ENCODE measurements at places on chromosomes 16 and 17.

DNA sequence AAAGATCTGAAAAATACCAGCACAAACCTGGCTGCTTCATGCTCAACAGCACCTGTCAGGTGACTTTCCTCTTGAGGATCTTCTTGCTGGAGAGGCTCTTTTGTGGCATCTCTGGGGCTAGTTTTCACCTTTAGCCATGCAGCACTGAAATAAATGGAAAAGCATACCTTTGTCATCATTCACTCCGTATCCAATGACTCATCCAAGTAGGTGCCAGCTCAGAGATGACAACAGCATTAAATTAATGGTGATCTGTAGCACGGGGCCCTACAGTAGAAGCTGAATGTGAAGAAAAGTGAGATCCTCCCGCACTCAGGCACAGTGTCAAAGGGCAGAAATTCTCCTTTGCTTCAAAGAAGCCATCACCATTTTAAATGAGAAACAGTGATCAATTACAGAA is 32.2 kb downstream of the KIAA0753 start:
- no peak for DNase-seq

GRCh38 chr17:67575325-67575724 is 142.4 kb upstream of the NOL11 start:
- DNase-seq, result no peak

GRCh38 chr16:54098247-54098646 is 188.3 kb downstream of the IRX3 start:
- DNase-seq, result no peak

DNA sequence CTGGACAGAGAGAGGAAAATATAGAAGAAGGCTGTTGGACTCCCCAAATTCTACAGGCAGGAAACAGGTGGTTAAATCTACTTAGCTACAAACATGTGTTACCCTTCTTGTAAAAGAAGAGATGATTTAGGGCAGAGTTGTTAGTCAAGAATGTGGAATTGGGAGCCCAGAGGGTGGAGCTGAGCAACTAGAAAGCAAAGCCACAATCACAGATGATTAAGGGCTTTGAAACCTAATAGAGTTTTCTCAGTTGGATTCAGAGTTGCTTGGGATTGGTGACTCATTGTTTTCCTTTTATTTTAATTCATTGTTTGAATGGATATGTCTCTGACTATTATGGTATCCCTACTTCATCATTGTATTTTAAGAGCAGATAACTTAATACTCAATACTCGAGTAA is 6.2 kb downstream of the ACSM5 start:
- no peak for DNase-seq

GRCh38 chr17:82587234-82588086 is 60.8 kb downstream of the WDR45B start:
- no peak for DNase-seq

GRCh38 chr17:72556944-72557826 is 436.4 kb downstream of the SOX9 start:
- peak; percentile 45 for DNase-seq

DNA sequence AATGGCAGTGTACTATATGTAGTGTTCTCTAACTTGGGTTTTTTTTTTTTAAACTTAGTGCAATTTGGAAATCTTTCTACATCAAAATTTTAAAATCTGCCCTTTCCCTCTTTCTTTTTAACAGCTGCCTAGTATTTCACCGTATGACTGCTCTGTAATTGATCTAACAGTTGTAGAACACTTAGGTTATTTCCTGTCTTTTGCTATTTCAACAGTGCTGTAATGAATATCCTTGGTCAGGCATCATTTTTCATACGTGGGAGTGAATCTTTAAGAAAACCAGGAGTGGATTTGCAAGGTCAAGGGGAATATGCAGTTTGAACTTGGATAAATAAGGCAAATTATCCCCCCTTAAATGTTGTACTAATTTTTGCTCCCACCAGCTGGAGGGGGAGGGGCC is 3.8 kb downstream of the NLRC5 start:
- no peak for DNase-seq

DNA sequence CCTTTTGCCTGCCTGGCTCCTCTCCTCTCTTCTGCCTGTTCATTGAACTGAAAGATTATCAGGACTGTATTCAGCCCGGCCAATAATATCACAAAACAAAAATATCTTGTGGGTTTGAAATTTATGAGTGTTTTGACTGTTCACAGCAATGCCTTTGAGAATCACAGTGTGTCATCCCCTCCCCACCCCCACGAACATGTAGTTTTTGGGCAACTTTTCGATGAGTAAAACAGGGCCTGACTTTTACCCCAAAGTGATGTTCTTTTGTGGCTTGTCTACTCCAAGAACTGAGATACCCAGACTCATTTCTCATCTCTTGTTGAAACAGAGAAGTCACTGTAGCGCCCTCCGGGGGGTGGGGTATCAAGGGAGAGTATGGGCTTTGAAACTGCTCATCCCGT is 675.7 kb downstream of the WWOX start:
- DNase-seq, result peak; percentile 47

DNA sequence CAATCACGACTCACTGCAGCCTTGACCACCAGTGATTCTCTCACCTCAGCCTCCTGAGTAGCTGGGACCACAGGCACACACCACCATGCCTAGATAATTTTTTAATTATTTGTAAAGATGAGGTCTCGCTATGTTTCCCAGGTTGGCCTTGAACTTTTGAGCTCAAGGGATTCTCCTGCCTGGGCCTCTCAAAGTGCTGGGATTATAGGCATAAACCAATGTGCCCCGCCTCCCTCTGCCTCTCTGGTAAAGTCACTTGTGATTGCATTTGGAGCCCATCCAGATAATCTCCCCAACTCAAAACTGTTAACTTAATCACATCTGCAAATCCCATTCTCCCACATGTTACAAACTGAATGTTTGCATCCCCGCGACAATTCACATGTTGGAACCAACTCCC is 11.8 kb upstream of the PECAM1 start:
- no peak for DNase-seq

DNA sequence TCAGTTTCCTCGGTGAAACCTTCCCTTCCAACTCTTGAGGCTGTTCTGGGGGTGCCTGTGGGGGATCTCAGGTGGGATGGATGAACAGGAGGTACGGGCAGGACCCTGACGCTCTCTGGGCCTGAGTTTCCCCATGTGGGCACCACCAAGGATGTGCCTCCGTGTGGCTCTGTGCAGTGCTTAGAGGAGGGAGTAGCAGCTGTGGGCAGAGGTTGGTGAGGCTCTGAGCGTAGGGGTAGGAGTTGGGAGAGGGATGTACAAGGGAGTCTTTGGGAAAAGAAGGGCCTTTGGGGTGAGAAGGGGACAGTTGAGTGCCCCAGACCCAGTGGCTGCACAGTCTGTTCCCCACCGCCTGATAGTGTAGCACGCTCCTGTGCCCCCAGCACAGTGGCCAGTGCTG is 59.1 kb downstream of the SNX20 start:
- no peak for DNase-seq

- DNase-seq, result no peak
These were observed 12.1 kb downstream of the ATP2C2 start for GRCh38 chr16:84380405-84380804.

DNA sequence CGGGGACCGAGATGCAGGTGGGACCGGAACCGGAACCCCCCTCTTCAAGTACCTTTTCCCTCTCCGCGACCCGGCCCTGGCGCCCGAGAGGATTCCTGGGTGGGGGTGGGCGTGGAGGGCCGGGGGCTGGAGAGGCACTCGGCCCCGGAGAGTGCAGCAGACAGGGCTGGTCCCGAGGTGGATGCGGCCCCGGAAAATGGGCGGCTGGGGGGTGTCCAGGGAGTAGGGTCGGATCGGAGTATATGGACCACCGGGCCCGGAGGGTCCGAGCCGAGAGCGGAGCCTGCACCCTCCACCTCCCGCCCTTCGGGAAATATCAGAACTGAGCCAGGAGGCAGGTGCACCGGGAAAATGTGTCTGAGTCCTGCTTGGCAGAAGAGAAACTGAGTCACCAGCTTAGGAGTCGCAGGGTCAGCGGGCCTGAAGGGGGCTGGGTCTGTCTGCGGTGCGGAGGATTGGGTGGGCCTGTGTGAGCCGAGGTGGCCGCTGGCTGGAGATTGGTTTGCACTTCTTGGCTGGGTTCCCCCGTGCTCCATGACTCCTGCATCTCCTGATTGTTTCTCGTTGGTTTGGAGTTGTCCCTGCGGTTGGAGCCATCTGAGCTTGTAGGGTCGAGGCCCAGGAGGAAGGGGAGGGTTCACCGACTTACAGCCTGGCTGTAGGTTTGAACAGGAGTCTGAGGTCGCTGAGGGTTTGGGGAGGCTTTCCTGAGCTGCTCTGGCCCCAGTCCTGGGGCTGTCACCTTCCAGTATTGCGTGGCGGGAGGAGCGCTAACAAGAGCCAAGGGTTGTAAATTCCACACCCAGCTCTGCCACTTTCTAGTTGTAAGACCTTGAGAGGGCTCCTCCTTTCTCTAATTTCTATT is 518 bp downstream of the SH2B1 start:
- no peak for DNase-seq

GRCh38 chr17:39236450-39236927 is 10.7 kb upstream of the STAC2 start:
- no peak for DNase-seq

GRCh38 chr17:81909231-81909630 is 2.0 kb downstream of the PCYT2 start:
- no peak for DNase-seq

DNA sequence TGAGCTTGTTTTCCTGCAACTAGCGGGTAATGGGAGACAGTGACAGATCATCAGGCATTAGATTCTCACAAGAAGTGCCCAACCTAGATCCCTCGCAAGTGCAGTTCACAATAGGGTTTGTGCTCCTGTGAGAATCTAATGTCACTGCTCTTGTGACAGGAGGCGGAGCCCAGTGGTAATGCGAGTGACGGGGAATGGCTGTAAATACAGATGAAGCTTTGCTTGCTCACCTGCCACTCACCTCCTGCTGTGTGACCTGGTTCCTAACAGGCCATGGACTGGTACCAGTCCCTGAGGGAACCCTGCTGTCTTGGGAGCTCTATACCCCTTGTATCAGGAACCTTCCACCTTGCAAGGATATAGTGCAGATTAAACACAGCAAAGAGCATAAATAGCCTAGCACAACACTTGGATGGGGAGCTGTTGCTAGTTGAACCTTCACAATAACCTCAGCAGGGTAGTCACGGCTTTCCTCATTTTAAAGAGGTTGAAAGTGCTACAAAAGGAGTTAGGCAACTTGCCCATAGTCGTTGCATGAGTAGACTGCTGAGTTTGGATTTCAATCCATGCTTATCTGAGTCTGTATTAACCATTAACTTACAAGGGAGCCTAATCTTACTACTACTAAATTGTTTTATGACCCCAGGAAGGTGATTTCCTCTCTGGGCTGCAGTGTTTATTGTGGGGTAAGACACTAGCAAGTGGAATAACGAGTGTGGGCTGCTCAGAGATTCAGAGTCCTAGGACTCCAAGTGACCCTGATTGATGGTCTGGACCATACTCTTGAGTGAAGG is 156.6 kb upstream of the ZFHX3 start:
- DNase-seq, result no peak

GRCh38 chr17:61144617-61145564 is 254.8 kb upstream of the TBX2 start:
- no peak for DNase-seq

DNA sequence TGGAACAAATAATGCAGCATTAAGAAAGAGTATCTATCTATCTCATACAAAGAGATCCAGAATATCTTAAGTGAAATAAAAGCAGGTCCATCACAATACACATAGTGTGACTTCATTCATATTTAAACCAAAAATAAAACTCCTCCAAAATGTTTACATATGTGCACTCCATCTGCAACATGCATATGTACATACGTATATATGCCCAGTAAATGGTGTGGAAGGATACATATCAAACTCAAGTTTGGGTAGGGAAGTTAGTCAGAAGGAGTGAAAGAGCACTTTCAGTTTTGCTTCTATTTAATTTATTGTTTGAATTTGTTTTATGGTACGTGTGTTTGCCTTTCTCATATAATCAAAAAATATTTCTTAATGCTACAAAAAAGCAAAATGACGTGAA is 12.0 kb upstream of the ADAT1 start:
- DNase-seq, result no peak

DNA sequence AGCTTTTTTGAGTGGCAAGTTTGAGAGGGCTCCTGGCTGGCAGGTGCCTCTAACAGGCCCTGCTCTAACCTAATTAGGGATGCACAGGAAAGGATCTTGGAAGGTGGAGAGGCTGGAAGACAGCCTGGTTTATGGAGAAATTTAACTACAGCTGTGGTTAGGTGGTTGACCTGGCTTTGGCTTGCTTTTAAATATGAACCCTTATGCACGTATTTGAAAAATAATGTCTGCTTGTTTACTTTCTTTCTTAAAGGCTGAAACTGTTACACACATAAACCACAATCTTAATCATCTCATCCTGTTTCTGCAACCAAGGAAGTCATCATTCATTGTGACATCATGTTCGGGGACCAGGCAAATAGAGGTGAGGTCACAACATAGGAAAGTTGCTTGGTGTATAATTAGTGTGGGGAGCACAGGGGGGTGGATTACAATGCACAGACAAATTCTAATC is 23.1 kb upstream of the DHRS13 start:
- DNase-seq, result no peak

DNA sequence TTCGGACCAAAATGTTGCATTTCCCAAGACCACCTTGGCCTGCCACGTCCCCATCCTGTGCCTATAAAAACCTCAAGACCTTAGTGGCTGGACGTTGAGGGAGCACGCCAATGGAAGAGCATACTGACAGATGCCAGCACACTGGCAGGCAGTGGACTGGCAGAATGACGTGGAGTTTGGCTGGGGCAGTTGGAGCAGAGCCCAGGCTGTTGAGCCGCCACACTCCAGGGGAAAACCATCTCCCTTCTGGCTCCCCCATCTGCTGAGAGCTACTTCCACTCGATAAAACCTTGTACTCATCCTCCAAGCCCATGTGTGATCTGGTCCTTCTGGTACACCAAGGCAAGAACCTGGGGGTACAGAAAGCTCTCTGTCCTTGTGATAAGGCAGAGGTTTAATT is 494.1 kb downstream of the CDH11 start:
- no peak for DNase-seq

- no peak for DNase-seq
These were observed 20.0 kb downstream of the ABHD15 start for GRCh38 chr17:29546830-29547229.

GRCh38 chr16:77171745-77172635 is 19.0 kb upstream of the MON1B start:
- DNase-seq, result no peak

- no peak for DNase-seq
These were observed 19.9 kb downstream of the KDM8 start for GRCh38 chr16:27223226-27223610.

DNA sequence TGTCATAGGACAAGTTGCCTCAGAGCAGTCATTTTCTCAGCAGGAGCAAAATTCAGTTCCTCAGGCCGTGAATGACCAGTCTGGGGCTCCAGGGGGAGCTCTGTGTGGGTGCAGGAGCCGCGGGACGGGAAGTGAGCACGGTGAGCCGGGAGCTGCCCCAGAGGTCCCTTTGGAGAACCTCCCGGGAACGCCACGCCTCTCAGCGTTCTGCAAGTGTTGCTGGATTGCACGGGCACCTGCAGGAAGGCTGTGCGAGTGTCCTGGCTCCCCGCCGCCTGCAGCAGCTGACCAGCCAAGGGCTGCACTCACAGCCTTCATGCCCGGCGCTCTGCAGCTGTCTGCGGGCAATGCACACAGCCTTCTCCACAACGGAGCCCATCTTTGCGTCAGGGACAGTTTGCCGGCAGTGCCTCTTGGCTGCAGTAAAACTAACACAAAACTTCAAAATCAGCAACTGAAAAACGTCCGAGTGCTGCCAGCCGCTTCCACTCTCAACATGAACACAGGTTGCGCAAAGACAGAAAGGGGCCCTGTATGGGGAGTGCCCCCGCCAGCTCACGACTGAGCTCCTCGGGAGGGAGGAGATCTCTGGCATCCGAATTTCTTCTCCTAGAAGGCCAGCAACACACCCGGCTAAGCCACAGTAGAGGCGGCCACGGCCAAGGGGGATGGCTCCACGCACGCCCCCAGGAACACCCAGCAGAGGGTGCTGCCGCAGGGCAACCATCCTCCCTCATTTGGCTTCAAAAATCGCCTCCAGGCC is 16.0 kb downstream of the NDUFAF8 start:
- DNase-seq, result no peak

All from stimulated activated CD4-positive, alpha-beta T cell treated with anti-CD3 and anti-CD28 coated beads, Interleukin-12 subunit alpha, Interleukin-12 subunit beta, amount 100 ng/mL, for 4 hours (primary cell).